ENCODE measurements at places on chromosomes 3 and 15.

DNA sequence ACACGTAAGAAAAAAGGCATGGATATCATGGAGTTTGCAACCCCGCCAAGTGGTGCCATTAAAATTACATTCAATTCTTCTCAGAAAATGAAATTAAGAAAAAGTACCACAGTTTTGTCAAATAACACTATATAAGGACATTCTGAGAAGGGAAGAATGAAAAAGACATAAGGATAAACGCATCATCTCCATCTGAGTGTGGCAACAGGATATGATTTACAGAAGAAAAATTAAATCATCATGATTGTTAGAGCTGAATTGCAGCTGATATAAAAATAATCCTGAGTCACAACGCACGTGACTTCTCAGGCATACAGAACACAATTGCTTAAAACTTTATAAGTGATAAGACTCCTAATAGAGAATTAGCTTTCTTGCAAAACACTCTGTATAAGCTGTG is 133.8 kb downstream of the GREM1 start:
- peak; percentile 53 for DNase-seq

GRCh38 chr3:171837698-171838097 is 5.5 kb upstream of the TMEM212 start:
- no peak for DNase-seq

- DNase-seq = no peak
These were observed 467 bp downstream of the NCKIPSD start for GRCh38 chr3:48685293-48685602.

GRCh38 chr3:53240989-53241972 is 14.5 kb downstream of the TKT start:
- DNase-seq = no peak

DNA sequence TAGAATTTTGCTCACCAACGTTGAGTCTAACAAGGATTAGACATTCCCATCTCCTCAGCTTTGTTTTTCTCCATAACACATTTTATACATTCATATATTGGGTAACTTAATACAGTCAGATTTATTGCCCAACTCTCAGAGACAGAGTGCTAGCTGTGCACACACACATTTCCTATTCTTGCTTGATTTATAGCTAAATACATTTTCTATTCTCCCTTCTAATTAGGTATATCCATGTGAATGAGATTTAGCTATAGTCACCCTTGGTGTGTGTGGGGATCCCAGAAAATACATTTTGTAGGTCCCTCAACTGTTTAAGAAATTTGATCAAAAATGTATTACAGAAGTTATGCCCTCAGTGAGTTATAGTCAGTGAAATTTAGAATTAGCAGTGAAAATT is 715.4 kb downstream of the NSUN3 start:
- no peak for DNase-seq

GRCh38 chr3:713947-714620 is 378.7 kb upstream of the CNTN6 start:
- DNase-seq = no peak

DNA sequence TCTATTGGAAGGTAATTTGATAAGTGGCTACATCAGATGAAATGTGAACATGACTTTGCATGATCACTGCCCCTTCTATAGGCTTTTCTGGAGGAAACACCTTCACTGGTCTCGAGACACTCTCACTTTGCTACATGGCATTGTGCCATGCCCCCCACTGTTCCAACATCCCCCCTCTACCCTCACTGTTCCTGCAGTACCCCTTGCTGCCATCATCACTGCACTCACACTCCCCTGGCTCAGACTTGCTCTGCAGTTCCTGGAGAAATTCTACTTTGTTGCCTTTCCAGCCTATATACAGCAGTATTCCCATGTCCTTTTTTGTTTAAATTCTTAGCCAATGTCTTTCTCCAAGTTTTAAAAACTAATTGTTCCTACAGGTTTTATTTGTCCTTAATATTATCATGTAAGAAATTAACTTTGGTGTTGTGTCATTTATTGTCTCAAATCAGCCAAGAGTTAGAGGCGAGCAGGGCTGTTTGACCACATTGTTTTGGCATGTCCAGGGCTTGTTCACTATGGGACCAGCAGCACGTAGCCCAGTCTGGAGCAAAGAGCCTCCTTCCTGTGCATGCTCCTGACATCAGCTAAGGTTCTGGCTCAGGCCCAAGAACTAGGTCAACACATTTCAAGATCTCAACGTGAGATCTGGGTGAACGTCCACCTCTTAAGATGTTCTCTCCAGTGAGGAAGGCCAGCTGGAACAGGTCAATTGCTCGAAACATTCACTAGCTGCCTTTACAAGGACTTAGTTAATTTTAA is 246.4 kb downstream of the SLC9A9 start:
- DNase-seq = no peak

GRCh38 chr15:45496658-45497057 is 25.9 kb downstream of the SLC30A4 start:
- no peak for DNase-seq

- DNase-seq = no peak
These were observed 77.5 kb downstream of the NAALADL2 start for GRCh38 chr3:174936590-174936989.

- DNase-seq = no peak
These were observed at the start of gene DNAJB8 for GRCh38 chr3:128466840-128467541. DNAJB8 (minus strand) TSS chr3:128466890; CDS start chr3:128463245, 3,645 bp downstream.

- peak; percentile 71 for DNase-seq
These were observed 17.4 kb upstream of the NPTN start for GRCh38 chr15:73650416-73651126.

DNA sequence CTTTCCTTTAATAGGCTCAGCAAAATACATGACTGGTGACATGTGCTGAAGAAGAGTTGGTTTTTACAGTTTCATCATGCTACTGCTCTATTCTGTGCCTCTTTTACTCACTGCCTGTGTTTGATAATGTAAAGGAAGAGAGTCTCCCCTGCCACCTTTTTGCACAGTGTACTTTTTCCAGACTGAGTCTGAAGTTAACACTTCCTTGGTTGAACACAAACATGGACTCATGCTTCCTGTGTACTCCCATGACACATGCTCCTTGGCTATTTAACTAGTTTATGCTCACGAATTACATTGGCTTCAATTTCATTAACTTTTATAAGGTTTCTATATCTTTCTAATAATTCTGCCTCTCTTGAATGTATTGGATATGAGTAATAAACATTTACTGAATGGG is 396.1 kb downstream of the VGLL3 start:
- no peak for DNase-seq

All from NCI-H226 (cell line).